HuH-7 (cell line): ENCODE measurements at places on chromosomes 16 and 17.

- DNase-seq: no peak
Measured at GRCh38 chr17:52465407-52465806, 306.9 kb upstream of the CA10 start.

GRCh38 chr17:68356520-68356919 is 65.2 kb downstream of the ARSG start:
- no peak for DNase-seq

DNA sequence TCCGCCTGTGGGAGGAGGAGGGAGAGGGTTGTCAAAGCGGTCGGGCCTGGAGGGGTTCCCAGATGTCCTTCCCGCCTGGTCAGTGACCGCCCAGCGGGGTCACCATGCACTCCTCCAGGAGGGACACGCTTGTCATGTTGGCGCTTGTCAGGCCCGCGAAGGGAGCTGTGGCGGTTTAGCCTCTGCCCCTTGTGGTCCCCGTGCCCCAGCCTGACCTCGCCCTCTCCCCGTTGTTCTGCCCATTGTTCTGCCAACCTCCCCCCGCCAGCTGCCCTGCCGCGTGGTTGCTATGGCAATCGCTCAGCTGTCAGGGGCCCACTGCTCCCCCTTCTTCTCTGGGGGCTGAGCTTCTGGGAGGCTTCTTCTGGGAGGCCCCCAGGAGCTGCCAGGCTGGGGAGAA is 146.4 kb upstream of the CIBAR2 start:
- DNase-seq: no peak

DNA sequence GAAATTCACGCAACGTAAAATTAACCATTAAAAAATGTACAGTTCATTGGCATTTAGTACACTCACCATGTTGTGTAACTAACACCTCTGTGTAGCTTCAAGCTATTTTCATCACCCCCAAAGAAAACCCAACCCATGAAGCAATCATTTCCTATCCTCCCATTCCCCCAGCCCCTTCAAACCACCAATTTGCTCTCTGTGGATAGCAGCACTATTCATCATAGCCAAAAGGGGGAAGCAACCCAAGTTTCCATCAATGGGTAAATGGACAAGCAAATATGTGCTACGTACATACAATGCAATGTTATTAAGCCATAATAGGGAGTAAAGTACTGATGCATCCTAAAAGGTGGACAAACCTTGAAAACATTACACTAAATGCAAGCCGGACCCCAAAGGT is 10.9 kb upstream of the KRT222 start:
- no peak for DNase-seq

DNA sequence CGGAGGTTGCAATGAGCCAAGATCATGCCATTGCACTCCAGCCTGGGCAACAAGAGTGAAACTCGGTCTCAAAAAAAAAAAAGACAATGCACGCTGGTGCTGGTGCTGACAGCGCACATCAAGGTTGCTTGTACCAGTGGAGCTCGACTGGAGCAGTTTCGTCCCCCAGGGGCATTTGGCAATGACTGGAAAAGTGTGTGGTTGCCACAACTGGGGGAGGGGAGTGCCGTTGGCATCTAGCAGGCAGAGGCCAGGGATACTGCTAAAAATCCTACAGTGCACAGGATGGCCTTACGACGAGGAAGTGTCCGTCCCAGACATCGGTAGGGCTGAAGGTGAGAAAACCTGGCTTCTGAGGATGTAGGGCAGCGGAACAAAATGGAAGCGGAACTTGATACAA is 2.4 kb downstream of the MEAK7 start:
- no peak for DNase-seq
